ENCODE measurements at places on chromosomes 1 and 21. TPM values are rescaled to one million over a fixed set of nuclear protein-coding genes. Genes with fewer than 3 reads are reported as not detected.

IRF6 gene
- total RNA-seq, result 15.7 TPM

LCE3D gene
- not detected for total RNA-seq

SPRR2E gene
- total RNA-seq, result not detected

IL10RB gene
- total RNA-seq, result 52.4 TPM

LRRC7 gene
- total RNA-seq, result not detected

NPHS2 gene
- not detected for total RNA-seq

CNIH4 gene
- 84.8 TPM for total RNA-seq
